ENCODE measurements at places on chromosomes 16 and 17. TPM values are rescaled to one million over a fixed set of nuclear protein-coding genes. Genes with fewer than 3 reads are reported as not detected.

DNA sequence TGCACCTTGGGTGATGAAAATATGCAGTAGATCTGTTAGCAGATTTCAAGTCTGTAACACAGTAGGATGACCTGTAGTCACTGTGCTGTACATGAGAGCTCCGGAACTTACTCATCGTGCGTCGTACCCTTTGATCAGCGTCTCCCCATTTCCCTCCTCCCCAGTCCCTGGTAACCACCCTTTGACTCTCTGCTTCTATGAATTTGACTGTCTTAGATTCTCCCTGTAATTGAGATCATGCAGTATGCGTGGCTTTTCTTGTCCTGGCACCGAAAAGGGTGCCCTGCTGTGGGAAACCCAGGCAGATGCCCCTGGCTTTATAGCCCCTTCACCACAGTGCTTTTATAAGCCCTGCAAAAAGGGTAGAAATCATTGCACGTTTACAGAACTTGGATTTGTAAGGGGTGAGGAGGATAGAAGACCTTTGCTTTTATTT is 20.5 kb downstream of the CLEC16A start:
- H3K36me3 ChIP-seq, result no peaks in the 10 kb centered on the region
- no peak for DNase-seq
- peaks cover 29% of the 10 kb centered on the region for H3K4me1 ChIP-seq
- no peak overlapping the region for H3K27ac ChIP-seq
- H3K4me3 ChIP-seq, result no peak overlapping the region

- no peak overlapping the region for H3K27ac ChIP-seq
- peaks cover 19% of the 10 kb centered on the region for H3K27me3 ChIP-seq
- H3K4me3 ChIP-seq, result no peak overlapping the region
- H3K36me3 ChIP-seq, result no peaks in the 10 kb centered on the region
- H3K4me1 ChIP-seq, result no peaks in the 10 kb centered on the region
- no peak for DNase-seq
Observed at GRCh38 chr16:86391486-86391885, 118.8 kb upstream of the FOXF1 start.

The CACNG1 gene
- total RNA-seq, result not detected

The PDIA2 gene
- 0.44 TPM for total RNA-seq

The SPATA32 gene
- 0.75 TPM for total RNA-seq

The IGF2BP1 gene
- total RNA-seq, result not detected
